NCI-H1436 treated with DMSO at 0.1 percent for 48 hours (cell line): ENCODE measurements at places on chromosomes 2 and 18.

DNA sequence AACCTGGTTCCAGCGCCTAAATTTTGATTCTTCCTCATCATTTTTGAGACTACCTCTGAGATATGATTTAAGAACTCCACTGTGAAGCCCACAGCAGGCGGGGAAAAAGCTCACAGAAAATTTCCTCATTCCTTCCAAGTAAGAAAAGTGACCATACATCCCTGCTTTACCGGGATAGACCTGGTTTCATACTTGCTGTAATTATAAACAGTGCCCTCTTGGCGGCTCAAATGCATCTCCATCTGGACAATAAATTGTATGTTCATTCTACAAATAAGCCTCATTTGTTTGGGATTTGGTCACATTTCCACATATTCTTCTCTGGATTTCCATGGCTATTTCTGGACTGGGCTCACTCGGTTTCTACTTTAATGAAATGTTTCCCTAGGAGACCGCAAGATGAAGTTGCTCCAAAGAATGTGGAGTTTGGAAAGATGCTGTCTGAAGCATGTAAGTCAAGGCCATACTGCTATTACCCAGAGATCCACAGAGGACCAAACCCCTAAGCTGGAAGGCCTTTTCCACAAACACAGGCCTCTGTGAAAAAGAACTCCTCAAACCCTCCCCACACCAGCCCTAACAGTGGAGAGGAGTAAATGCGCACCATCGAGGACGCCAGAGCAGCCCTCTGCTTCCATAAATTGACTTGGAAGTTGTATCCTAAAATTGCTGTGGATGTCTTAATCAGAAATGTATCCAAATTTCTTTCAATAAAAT, 13.9 kb downstream of the STAT1 start:
- DNase-seq: no peak

GRCh38 chr18:6414723-6415417, at the start of gene L3MBTL4:
L3MBTL4 (minus strand) TSS chr18:6414911; CDS start chr18:6311625, 103,286 bp downstream.
- no peak for DNase-seq

GRCh38 chr2:217952409-217952808, 50.4 kb downstream of the TNS1 start:
- DNase-seq: no peak

DNA sequence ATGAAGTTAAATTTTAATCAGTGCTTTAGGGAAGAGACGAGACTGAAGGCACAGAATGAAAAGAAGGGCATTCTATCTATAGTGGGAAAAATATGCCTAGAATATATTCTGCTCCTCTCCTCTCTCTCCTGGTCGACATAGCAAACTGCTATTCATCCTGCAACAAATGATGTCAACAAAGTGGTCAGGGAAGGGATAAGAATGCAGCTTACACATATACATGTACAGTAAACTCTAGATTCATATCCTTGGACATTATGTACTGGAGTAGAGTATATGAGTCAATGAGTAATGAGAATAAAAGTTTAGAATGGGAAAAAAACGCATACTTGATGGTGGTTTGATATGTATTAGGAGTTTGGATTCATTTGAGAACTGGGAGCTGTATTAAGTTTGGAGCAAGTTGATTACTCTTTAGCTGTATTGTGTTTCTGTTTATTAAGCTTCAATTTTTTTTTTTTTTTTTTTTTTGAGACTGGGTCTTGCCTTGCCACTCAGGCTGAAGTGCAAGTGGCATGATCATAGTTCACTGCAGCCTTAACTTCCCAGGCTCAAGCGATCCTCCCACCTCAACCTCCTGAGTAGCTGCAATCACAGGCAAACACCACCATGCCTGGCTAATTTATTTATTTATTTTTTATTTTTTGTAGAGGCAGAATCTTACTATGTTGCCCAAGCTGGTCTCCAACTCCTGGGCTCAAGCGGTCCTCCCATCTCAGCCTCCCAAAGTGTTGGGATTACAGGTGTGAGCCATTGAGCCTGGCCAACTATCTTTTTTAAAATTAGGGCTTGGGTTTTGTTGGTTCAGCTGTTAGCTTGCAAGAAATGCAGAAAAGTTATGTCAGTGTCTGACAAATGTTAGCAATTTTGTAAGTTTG, 53.8 kb downstream of the STAT1 start:
- DNase-seq: no peak

- no peak for DNase-seq
These were observed 122.4 kb upstream of the LMAN1 start for GRCh38 chr18:59481436-59481835.

GRCh38 chr2:238413368-238413767, 13.4 kb upstream of the ASB1 start:
- no peak for DNase-seq

GRCh38 chr2:38218591-38218991, 142.6 kb upstream of the CYP1B1 start:
- DNase-seq: no peak

DNA sequence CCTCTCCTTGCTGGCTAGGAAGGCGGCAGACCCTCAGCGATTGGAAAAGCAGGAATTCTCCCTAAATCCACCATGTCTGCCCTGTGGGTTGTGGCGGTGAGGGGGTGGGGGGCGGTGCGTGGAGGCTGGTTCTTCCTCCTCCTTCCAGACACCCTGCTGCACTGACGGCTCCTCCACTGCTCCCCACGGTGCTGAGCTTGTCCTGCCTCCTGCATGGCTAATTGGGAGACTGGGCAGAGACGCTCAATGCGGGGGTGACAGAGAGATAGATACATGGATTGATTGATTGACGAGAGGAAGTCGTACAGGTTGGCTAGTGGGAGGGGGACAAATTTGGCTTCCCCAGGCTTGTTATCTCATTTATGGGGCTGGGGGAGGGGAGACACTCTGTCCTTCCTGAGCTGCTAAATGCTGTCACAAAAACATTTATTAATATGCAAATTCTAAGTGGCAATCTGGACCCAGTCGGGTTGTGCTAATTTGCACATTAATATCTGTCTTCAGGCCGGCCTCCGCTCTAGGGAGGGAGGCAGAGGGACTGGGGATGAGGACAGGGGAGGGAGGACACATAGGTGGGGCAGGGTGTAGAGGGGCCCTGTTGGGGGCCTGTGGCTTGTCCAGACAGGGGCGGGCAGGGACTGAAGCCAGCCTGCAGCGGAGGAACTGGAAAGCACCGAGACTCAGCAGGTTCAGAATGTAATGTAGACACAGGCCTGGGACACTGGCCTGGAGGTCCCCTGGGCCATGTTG, 181.6 kb downstream of the CELF4 start:
- DNase-seq: no peak

- DNase-seq: no peak
These were observed 13.4 kb downstream of the SERPINB7 start for GRCh38 chr18:63788447-63789096.

DNA sequence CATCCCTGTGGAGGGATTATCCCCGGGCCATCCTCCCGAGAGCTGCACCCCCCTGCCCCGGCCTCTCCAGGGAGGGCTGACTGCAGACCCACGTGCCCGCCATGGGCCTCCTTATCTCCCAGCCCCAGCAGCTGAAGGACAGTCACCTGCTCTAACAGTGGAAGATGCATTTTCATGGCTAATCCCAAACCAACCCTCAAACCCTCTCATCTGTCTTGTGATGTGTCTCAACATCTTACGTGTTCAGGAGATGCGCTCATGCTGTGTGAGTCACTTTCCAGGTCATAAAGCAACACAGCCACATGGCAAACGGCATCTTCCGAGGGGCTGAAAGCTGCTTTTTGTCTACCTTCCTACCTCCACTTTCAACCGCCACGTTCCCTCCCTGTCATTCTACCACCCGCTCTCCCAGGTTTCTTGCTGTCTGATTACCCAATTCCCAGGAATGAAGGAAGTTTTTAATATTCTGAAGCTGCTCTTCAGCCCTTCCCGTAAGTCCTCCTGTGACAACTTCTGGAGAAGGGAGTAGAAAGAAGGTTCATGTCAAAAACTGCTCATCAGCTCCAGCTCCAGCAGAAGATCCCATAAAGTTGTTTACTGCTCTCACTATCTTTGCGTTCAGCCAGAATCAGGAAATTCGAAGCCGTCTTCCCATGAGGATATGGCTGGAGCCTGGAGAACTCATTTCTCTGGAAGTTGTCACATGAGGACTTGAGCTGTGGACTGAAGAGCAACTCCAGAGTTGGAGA, 54.5 kb downstream of the MBP start:
- no peak for DNase-seq

- DNase-seq: no peak
These were observed 22.6 kb downstream of the DHRS9 start for GRCh38 chr2:169091761-169092519.

DNA sequence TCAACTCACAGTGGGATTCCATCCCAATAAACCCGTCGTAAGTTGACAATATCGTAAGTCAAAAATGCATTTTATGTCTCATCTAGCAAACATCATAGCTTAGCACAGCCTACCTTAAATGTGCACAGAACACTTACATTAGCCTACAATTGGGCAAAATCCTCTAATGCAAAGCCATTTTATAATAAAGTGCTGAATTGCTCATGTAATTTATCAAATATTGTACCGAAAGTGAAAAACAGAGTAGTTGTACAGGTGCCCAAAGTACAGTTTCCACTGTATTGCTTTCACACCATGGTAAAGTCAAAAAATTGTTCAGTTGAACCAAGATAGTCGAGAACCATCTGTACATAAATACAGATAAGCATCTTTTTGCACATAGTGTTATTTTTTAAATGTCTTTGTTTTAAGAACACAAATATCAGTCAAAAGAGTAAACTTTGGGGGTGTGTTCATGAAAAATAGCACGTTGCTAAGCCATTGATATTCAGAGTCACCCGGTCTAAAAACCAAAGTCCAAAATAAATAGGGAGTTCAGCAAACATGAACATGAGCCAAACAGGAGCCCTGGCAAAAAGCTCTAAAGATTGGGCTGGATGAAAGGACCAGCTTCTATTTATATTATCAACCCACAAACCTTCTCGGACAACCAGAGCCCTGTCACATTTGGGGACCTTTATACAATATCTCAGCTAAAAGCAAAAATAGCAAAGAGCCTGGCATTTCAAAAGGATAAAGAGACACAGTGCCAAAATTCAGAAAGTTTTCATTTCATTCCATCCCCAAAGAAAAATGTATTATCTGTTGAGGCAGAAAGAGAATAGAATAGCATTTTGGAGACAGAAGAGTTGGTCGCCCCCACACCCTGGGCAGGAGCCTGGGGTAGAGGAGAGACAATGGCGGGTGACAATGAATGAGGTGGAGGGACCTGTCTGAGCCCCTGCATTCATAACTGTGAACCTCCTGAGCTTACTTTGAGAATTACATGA, 105.9 kb upstream of the SH3BP4 start:
- DNase-seq: no peak

GRCh38 chr2:193980599-193980998, 1676.4 kb upstream of the SLC39A10 start:
- DNase-seq: no peak

DNA sequence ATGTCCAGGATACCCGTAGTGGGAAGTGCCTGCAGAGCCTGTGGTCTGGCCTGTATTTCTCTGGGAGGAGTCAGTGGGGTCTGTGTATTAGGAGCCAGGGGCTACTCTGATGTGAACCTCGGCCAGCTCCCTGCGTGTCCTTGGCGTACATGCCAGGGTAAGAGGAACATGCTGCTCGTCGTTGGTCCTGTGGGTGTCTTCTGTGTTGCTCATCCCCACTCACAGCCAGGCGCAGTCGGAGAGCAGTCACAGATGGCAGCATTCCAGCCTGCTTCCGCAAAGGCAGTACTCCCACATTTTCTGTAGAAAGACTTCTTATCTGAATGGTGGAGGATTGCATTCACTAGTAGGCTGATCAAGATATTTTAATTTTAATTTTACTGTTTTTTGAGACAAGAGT, 84.9 kb downstream of the DGKD start:
- DNase-seq: no peak

DNA sequence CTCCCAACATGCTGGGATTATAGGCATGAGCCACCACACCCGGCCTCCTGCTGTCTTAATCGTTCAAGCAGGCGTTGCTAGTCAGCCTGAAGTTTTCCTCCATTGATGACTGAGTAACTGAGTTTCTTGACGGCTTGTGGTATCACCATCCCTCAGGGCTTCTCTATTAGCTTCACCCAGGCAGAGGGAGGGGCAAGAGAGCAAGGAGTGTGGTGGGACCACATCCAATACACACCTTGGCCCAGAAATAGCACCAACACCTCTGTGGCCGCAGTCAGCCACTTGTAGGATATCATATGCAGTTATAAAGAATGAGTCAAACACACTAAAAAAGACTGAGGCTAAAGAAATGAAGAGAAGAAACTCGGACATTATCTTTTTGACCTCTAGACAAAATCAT, 1009.4 kb upstream of the CELF4 start:
- DNase-seq: no peak

- DNase-seq: peak; percentile 46
These were observed 864 bp upstream of the XPO1 start for GRCh38 chr2:61538920-61539520.

DNA sequence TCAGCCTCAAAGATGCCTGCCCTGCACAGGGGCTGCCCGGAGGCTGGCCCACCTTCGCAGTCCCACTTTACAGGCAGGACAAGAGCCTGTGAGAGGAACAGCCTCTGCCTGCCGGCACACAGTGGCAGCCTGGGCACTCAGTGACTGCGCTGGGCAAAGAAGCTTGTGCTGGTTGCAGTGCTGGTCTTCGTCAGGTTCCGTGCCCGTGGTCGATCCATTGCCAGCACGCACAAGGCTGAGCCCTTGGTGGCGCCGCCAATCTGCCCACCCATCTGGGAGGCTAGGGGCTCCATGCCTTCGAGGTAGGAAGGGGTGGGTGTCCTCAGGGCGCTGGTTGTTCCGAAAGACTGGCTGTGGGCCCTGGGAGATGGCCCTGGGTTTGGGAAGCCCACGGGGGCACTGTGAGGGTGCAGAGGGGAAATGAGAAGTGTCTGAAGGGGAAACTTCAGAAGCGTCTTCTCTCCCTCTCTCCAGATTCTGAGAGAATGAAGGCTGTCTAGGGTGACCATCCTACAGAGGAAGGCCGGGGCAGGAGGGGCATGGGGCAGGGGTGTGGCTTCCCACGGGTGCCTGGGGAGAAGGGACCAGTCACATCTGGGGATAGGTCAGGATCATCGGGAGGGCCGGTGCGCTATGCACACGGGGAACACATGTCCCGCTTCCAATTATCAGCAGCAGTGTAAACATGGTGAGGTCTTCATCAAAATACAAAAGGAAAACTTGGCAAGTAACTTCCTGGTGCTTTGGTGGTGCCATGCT, 49.1 kb upstream of the HS6ST1 start:
- no peak for DNase-seq

- no peak for DNase-seq
These were observed 9.3 kb upstream of the RGPD4 start for GRCh38 chr2:107817378-107817777.

GRCh38 chr18:3225588-3225987, 5.8 kb upstream of the MYOM1 start:
- no peak for DNase-seq

GRCh38 chr2:80968450-80968849, 663.9 kb upstream of the LRRTM1 start:
- DNase-seq: no peak

- no peak for DNase-seq
These were observed 605 bp downstream of the C2orf68 start for GRCh38 chr2:85611217-85611704.

- DNase-seq: no peak
These were observed 15.7 kb downstream of the CREG2 start for GRCh38 chr2:101371636-101372035.

- DNase-seq: no peak
These were observed 71.1 kb downstream of the ANKRD44 start for GRCh38 chr2:197239434-197239833.
